Vein endothelial cell (primary cell): ENCODE measurements at places on chromosomes 12 and 14. TPM values are rescaled to one million over a fixed set of nuclear protein-coding genes. Genes with fewer than 3 reads are reported as not detected.

OR6C6 gene
- total RNA-seq = not detected in 2 replicates

PRB2 gene
- total RNA-seq = not detected in 2 replicates

PCED1B gene
- total RNA-seq = 0.33 and 0.38 TPM in 2 replicates

TMEM121 gene
- 5.6 and 6.2 TPM in 2 replicates for total RNA-seq

DTX3 gene
- 0.48 and 1.3 TPM in 2 replicates for total RNA-seq

CCDC196 gene
- not detected in 2 replicates for total RNA-seq

DHRS1 gene
- 12.4 and 21.6 TPM in 2 replicates for total RNA-seq

KRT6A gene
- total RNA-seq = not detected in 2 replicates

CCDC198 gene
- not detected in 2 replicates for total RNA-seq

PSMC1 gene
- total RNA-seq = 125 and 238 TPM in 2 replicates
